GM12878 (cell line): ENCODE measurements at places on chromosomes 12 and 14.

DNA sequence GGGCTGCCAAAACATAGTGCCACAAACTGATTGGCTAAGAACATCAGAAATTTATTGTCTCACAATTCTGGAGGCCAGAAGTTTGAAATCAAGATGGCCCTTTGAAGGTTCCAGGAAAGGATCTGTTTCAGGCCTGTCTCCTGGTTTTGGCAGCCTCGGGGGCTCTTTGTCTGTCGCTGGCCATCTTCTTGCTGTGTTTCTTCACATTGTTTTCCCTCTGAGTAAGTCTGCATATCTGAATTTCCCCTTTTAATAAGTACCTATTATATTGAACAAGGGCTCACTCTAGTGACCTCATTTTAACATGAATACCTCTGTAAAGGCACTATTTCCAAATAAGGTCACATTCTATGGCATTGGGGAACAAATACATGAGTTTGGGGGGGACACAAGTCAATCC, 467.1 kb upstream of the MGAT4C start:
- no peak for DNase-seq

GRCh38 chr12:61869796-61870195, 390.4 kb upstream of the USP15 start:
- no peak for DNase-seq

- no peak for DNase-seq
These were observed 2.1 kb downstream of the IFI27L2 start for GRCh38 chr14:94127330-94127729.

DNA sequence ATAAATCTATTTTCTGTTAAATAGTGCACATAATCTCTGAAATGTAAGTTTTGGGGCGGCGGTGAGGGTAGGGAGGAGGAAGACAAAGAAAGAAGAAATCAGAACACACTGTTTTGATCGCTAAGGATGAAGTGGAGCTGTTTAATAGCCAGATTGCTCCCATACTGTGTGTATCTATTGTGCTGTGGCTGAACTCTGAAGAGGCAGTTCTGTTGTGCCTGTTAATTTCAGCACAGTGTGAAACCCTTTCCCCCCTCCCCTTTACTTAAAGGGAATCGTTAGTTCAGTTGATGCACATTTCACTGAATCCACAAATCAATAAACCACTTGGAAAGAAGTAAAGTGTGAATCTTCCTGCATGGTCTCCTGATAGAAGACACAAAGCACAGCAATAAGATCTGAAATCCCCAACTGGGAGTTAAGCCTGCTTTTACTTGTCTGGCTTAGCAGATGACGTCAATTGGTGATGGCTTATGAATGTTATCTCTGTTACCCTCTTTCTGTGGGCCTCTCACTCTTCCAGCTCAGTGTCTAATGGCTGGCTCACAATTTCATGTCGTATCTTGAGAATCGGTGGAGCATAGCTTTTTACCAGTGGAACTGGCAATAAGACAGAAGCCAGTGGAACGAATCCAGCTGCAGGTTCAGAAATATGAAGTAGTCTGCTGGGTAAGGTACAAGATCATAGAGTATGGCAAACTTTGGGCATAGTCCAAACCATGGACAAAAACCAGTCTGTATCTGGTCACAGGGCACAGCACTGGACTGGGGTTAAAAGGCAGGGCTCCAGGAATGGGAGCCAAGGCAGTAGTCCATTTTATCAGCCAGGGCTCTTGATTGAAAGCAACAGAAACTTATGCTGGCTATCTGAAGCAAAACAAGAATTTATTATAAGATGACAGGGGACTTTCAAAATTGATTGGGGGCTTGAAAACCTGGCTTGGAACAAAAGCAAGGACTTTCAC, 413.5 kb upstream of the SEL1L start:
- DNase-seq = no peak

- DNase-seq = no peak
These were observed 218.9 kb downstream of the ITPR2 start for GRCh38 chr12:26614011-26614616.
